ENCODE measurements at places on chromosomes 3 and 15.

DNA sequence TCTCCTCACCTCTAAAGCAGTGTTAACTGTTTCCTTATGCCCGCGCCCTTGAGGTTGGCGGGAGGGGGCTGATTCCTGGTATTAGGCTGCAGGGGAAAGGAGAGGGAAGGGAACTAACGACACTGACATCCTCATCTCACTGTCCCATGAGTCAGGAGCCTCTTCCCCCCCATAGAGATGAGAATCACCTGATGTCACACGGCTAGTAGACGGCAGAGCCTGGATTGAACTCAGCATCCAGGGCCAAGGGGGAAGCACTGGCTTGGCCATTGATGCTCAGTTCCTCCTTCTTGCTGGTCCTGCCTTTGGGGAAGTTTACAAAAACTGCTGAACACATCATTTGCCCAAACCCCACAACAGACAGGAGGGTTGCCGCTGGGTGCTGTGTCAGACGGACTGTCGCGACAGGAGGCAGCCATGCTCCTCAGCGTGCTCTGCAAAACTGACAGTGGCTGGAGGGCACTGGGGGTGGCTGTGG, 38.5 kb downstream of the IDH2 start:
- no peak for ATAC-seq

DNA sequence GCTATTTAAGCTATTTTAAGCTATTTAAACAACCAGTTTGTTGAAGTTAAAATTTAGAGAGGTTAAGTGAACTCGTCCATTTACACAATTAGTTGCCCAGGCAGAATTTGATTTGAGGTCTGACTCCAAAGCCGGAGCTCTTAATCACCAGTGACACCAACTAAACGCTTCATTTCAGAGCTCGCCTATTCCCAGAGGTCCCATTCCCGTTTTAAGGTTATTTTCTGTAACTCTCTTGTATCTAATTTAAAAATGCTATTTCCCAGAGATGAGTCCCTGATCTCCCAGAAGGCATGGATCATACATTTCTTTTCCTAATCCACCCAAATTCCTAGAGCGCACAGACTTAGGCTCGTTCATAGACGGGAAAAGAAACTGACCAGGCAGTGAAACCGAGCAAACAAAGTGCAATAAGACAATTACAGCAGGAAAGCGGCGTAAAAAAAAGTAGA, 904 bp upstream of the MCTP2 start:
- no peak for ATAC-seq

DNA sequence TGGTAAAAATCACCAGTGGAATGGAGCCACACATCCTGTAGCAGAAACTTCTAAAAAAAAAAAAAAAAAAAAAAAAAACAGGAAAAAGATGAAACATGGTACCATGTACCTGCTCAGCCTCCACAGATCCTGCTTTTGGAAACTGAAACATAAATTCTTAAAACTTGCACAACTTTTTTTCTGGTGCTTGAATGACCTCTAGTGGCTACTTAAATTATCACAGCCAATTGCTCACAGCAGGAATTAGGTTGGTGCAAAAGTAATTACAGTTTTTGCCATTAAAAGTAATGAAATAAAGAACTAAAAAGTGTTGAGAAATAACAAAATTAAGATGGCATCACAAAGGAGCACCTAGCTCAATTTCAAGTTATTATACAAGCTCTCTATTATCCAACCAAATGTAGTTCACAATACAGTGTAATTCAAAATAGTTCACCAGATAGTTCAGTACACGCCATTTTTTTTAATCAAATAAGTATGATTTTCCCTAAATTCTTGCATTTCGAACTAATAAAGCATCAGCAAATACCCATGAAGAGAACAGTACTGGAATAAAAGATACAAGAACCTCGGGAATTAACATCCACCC, 80.6 kb downstream of the ULK4 start:
- ATAC-seq = no peak

- ATAC-seq = no peak
These were observed 4.8 kb downstream of the CSK start for GRCh38 chr15:74786551-74787165.

DNA sequence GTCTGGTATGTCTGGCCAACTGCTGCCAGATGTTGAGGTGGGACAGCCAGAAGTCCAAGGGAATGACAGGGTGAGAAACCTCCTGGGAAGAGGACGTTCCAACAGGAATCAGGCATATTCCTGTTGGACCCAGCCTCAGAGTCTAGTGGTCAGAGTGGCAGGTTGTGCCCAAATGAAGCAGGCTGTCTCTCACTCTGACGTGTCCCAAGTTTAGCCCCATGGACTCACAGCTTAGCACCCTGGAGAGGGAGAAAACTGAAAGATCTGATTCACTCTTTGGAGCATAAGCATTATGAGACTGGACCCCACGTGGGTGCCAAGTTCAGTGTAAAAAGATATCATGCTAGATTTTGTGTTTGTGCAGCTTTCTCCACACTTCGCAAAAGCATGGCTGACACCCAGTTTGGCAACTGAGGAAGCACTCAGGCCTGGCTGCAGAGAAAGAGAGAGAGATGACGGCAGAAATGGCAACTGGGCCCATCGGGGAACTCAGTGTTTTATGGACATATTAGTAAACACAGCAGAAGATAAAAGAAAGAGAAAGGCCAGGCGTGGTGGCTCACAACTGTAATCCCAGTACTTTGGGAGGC, 88.2 kb upstream of the LMCD1 start:
- ATAC-seq = no peak

DNA sequence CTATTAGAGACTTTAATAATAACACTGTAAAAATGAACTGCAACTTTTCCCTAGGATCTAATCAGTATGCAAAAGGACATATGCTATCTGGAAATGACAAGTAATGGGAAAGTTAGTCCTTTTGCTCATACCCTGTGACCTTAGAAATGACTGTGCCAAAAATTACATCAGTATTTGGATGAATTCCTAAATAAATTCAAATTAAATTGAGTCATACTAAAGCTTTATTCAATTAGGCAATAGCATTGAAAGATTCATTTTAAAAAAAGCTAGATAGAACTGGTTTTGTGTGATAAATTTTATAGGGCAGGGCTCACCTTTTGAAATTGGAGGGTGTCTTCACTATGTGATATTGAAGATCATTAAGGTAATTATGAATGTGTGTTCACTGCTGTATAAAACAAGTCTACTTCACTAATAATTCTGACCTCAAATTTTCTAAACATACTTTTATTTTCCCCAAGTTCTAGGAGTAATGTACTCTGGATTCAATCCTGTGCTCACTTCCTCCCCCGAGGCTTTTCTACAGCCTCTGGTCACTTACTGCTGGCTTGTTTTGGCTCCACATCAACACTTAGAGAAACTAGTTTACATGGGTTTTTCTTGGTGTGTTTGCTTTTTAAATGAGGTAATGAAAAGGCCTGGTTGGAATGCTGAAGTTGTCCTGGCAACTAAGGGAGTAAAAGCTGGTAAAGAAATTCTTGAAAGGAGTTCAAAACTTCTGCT, 44.4 kb upstream of the SPTSSB start:
- peak; percentile 43 for ATAC-seq
